Esophagus muscularis mucosa (tissue), 4 donors: ENCODE measurements at places on chromosomes 5 and 9.

GRCh38 chr9:79570448-79571308 is 1.1 kb upstream of the TLE4 start:
- H3K4me1 ChIP-seq = peaks cover 14% of the 10 kb centered on the region
- no peaks in the 10 kb centered on the region for H3K27me3 ChIP-seq
- DNase-seq = no peak
- peak overlapping the region; percentile 69 for H3K4me3 ChIP-seq
- H3K36me3 ChIP-seq = no peaks in the 10 kb centered on the region

GRCh38 chr9:128365525-128365924 is 5.6 kb upstream of the URM1 start:
- no peak for DNase-seq
- no peak overlapping the region for H3K27ac ChIP-seq
- H3K4me3 ChIP-seq = peak overlapping the region; percentile 48
- H3K36me3 ChIP-seq = peaks cover 6% of the 10 kb centered on the region
- H3K27me3 ChIP-seq = no peaks in the 10 kb centered on the region

DNA sequence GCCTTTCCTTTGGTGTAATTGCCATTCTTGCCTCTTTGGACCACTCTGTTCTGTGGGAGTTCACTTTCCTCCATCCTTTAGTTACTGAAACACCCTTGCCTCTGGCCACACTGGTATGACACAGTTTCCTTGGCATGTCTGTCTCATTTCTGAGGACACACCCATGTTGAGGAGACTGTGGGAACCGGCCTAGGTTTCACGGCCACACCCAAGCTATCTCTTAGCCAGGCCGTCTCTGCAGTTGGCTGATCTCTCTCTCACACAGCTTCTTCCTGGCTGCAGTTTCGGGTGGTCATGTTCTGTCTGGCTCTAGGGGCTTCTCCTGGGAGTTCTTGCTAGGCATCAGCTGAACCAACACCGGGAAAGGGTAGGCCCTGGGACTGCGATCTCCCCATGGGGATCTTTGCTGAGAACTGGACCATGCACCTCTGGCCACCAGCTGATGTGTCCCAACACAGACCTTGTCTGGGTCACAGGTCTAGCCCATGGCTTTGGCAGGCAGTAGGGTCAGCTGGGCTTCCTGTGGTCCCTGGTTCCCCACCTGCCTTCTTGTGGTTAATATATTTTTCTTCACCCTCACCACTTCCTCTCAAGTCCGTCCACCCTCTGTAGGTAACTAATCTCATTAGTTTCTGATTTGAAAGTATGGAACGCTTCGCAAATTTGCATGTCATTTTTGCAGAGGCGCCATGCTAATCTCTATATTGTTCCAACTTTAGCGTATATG is 24.9 kb downstream of the ARHGEF37 start:
- H3K36me3 ChIP-seq = peaks cover 71% of the 10 kb centered on the region
- H3K4me1 ChIP-seq = peaks cover 3% of the 10 kb centered on the region
- no peak overlapping the region for H3K4me3 ChIP-seq

- no peaks in the 10 kb centered on the region for H3K36me3 ChIP-seq
- no peak for DNase-seq
- H3K4me1 ChIP-seq = peaks cover 83% of the 10 kb centered on the region
- no peaks in the 10 kb centered on the region for H3K27me3 ChIP-seq
These were observed 6.9 kb downstream of the RAB14 start for GRCh38 chr9:121194730-121195129.

- no peak overlapping the region for H3K4me3 ChIP-seq
- H3K4me1 ChIP-seq = peaks cover 6% of the 10 kb centered on the region
- DNase-seq = no peak
- H3K27me3 ChIP-seq = no peaks in the 10 kb centered on the region
These were observed 599.8 kb downstream of the EBF1 start for GRCh38 chr5:158499892-158500418.

DNA sequence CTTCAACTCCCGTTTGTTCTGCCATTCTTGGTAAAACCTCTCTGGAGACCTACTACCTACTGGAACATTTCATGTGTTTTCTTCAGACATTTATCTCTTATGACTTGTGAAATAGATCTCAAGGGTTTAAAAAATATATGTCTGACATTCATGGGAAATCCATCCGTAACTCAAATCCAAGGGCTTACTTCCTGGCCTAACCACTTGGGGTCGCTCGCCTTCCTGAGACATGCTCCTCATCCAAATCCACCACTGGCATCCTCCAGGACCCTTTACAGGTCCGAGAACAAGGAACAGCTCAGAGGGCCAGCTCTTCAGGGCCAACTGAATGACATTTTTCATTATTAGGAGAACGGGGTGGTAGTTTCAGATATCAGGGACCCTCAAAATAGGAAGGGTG is 235.1 kb upstream of the TUT7 start:
- H3K4me1 ChIP-seq = peaks cover 12% of the 10 kb centered on the region
- no peaks in the 10 kb centered on the region for H3K36me3 ChIP-seq
- H3K27me3 ChIP-seq = no peaks in the 10 kb centered on the region
- no peak for DNase-seq

DNA sequence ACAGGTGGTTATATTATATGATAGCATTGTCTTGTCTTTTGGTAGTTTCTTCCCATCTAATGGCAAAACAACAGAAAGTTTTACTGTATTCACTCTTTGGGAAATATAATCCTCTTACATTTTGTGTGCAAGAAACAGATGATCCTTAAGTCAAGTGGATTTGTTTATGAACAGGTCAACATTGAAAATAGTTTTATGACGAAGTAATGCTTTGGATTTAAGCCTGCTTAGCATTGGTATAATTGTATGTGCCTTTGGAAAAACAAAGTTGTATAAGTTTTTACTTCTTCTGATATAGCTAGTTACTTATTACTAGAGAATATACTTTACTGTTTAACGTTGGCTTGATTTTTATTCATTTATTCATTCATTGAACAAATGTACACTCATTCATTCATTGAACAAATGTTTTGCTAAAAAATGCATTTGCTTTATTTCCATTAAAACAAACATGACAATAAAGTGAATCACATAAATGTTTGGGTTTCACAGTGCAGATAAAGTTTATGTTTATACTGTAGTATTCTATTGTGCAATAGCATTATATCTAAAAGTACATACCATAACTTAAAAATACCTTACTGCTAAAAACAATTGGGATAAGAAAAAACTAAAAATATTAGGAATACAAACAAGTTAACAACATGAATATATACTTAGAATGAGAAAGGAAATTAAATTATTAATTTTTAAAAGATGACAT is 12.3 kb downstream of the SGCD start:
- no peak for DNase-seq
- no peak overlapping the region for H3K27ac ChIP-seq

DNA sequence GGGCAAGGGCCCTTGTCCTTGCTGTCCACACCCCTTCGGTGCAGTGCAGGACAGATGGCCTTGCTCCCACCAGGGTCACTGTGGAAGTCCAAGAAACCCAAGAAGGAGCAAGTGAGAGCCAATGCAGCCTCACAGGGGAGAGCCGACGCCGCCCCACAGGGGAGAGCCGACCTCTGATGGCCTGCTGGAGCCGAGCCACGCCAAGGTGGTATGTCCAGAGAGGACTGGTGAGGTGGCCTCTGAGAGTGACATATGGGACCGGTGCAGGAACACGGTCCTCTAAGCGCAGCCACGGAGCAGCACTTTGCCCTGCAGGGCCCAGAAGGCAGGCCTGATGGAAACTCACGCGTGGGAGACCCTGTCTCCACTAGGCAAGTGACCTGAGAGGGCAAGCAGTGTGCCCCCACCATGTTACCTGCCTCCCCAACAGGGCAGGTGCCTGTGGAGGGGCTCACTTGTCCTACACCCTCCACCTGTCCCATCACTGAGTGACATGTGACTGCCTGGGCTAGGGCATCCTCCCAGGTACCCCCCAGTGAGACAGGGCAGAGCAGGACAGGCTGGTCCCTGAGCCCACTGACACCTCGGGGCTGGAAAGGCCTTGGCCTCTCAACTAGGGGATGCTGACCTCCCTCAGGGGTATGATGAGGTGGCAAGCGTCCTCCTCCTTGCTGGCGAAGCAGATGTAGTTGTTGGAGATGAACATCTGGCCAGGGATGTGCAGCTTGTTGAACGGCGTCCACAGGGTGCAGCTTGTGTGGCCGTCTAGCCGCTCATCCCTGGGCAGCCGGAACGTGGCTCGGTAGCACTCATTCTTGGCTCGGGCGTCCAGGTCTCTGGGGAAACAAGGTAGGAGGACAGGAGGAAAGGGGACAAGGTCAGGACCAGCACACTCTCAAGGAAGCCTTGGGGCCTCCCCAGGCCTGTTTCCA is 16.7 kb downstream of the TBC1D9B start:
- no peak overlapping the region for H3K27ac ChIP-seq
- no peak for DNase-seq
- no peak overlapping the region for H3K4me3 ChIP-seq
- no peaks in the 10 kb centered on the region for H3K27me3 ChIP-seq
- H3K36me3 ChIP-seq = peaks cover 100% of the 10 kb centered on the region

DNA sequence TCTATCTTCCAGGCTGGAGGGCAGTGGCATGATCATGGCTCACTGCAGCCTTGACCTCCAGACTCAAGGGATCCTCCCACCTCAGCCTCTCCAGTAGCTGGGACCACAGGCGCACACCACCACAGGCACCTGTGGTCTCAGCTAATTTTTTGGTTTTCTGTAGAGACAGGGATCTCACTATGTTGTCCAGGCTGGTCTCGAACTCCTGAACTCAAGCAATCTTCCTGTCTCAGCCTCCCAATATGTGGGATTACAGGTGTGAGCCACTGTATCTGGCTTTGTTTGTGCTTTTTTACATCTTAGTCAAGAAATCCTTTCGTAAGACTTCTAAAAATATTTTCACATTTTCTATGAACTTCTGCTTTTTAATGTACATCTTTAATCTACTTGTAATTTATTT is 116.9 kb downstream of the DENND1A start:
- no peaks in the 10 kb centered on the region for H3K4me1 ChIP-seq
- no peaks in the 10 kb centered on the region for H3K36me3 ChIP-seq
- H3K27me3 ChIP-seq = no peaks in the 10 kb centered on the region

- no peaks in the 10 kb centered on the region for H3K27me3 ChIP-seq
- DNase-seq = no peak
These were observed 40.8 kb upstream of the GABRG2 start for GRCh38 chr5:162026803-162027202.
